WTC11 (cell line): ENCODE measurements at places on chromosomes 1 and 21. TPM values are rescaled to one million over a fixed set of nuclear protein-coding genes. Genes with fewer than 3 reads are reported as not detected.

DNA sequence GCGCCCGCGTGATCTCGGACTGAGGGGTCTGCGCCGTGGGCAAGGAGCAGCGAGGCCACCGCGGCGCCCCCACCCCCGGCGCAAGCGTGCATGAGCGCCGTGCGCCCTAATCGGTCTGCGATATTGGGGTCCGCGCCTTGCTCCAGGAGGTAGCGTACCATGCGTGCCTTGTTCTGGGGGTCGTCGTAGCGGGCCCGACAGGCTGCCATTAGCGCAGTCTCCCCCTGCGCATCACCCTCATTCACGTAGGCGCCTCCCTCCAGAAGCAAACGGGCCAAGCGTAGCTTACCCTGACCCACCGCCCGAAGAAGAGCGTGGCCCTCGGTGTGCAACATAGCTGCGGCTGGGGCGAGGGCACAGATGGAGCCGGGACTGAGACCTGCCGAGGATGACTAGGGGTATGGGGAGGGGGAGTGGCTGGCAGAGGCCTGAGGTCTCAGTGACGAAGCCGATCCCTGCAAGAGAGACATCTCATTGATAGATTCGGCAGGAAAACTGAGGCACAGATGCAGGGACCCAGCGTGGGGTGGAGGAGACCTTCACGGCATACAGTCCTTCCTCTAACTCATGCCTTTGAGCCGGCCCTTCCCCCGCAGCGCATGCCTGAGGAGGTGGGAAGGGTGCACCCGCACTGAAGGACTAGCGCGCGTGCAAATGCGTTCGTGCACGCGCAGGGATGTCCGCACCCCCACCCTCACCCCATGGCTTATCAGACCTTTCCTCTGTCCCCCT, 2.8 kb downstream of the ANKRD34A start:
- peak; percentile 43 for DNase-seq
- no peaks in the 10 kb centered on the region for H3K36me3 ChIP-seq
- peaks cover 83% of the 10 kb centered on the region for H3K27me3 ChIP-seq
- no peak overlapping the region for H3K27ac ChIP-seq

ARHGEF16 gene
- total RNA-seq = 15.5 to 17.2 TPM (median 16.1 TPM) in 3 replicates

DNA sequence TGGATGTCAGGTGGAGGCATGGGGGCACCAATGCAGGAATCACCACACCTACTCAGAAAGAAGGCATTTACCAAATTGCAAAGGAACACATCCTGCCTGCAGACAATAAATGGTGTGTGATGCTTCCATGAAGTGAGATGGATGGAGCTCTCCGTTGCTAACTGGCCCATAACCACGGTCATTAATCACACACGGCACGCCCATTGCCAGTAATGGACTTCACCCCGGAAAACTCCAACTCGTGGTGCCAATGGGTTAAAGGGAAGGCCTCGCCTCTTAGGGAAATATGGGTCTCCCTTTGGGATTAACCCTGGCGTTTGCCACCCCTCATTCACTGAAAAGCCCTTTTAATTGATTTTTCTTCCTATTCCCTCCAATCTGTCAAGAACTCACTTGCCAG, 443.1 kb upstream of the DAB1 start:
- no peaks in the 10 kb centered on the region for H3K36me3 ChIP-seq
- H3K27me3 ChIP-seq = no peaks in the 10 kb centered on the region
- no peak for DNase-seq
- H3K4me1 ChIP-seq = peaks cover 6% of the 10 kb centered on the region
- no peak overlapping the region for H3K27ac ChIP-seq

GRCh38 chr1:30514137-30514654, 209.2 kb downstream of the MATN1 start:
- no peak for DNase-seq
- no peaks in the 10 kb centered on the region for H3K36me3 ChIP-seq
- no peaks in the 10 kb centered on the region for H3K27me3 ChIP-seq
- H3K27ac ChIP-seq = no peak overlapping the region

LYPD8 gene
- total RNA-seq = not detected in 3 replicates

SLC1A7 gene
- total RNA-seq = 0.07 to 0.14 TPM in 2 of 3 replicates, not detected in the other

GRCh38 chr21:35994613-35995012, 65.7 kb downstream of the SETD4 start:
- no peaks in the 10 kb centered on the region for H3K27me3 ChIP-seq
- H3K36me3 ChIP-seq = no peaks in the 10 kb centered on the region
- no peak for DNase-seq

ADORA3 gene
- total RNA-seq = 0.15 to 0.25 TPM in 2 of 3 replicates, not detected in the other

ASCL5 gene
- 0.18 to 0.53 TPM (median 0.31 TPM) in 3 replicates for total RNA-seq

DNA sequence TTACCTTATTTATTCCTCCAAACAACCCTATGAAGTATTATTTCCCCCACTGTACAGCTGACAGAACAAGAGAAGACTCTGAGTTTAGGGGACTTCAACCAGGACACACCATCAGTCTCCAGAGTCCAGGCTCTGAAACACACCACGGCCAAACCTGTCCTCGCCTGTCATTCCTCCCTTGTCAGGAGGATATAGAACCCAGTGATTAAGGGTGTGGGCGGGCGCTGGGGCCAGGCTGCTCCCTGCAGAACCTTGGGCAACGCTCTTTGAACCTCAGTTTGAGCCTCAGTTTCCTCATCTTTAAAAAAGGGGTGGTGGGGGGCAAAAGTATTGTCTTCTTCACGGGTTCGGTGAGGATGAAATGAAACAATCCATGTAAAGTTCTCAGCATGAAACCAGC, 9.4 kb upstream of the CEP85 start:
- peaks cover 45% of the 10 kb centered on the region for H3K27me3 ChIP-seq
- peak overlapping the region; percentile 75 for H3K4me3 ChIP-seq
- no peak for DNase-seq
- H3K4me1 ChIP-seq = peaks cover 14% of the 10 kb centered on the region
- H3K36me3 ChIP-seq = no peaks in the 10 kb centered on the region

DNA sequence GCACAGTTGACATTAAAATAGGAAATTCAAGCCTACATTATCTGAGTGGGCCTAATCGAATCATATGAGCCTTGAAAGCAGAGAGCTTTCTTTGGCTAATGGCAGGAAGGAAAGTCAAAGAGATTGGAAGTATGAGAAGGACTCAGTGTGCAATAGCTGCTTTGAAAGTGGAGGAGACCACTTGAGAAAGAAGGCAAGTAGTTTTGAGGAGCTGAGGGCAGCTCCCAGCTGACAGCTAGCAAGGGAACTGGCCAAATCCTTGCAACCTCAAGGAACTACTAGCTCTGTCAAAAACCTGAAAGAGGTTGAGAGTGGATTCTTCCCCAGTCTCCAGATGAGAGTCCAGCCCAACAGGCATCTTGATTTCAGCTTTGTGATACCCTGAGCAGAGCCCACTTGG, 149.0 kb upstream of the CACYBP start:
- peaks cover 15% of the 10 kb centered on the region for H3K36me3 ChIP-seq
- peaks cover 22% of the 10 kb centered on the region for H3K4me1 ChIP-seq
- H3K27me3 ChIP-seq = no peaks in the 10 kb centered on the region; the same call in 1 of the 2 replicates
- H3K27ac ChIP-seq = no peak overlapping the region

FBXO2 gene
- 58.2 to 68.2 TPM (median 63.7 TPM) in 3 replicates for total RNA-seq

DNA sequence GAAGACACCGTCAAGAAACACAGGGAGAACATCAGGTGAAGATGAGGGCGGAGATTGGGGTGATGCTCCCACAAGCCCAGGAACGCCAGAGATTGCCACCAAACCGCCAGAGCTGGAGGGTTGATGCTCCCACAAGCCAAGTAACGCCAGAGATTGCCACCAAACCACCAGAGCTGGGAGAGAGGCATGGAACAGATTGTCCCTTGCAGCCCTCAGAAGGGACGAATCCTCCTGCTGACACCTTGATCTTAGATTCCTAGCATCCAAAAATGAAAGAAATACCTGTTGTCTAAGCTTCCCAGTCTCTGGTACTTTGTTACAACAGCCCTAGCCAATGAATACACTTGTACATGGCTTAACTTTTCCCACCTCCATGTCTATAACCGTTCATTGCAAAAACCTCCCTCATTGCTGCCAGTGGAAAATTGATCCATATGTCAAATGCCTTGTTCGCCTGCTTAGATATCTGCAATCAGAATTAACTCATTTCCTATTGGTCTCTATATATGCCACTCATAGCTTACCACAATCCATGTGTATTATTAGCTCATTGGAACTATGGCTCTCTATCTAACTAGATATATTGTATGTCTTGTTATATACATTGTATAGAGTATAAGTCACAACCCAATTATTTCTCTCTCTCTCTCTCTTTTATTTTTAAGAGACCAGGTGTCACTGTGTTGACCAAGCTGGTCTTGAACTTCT, 127.4 kb downstream of the ADSS2 start:
- H3K27ac ChIP-seq = no peak overlapping the region
- H3K4me3 ChIP-seq = no peak overlapping the region
- H3K27me3 ChIP-seq = no peaks in the 10 kb centered on the region
- H3K36me3 ChIP-seq = peaks cover 19% of the 10 kb centered on the region
- no peak for DNase-seq
